Stimulated activated CD8-positive, alpha-beta memory T cell treated with anti-CD3 and anti-CD28 coated beads, Interleukin-7, amount 100 ng/mL, for 4 hours (primary cell): ENCODE measurements at places on chromosomes 11 and 22.

GRCh38 chr22:42680648-42681047 is 31.5 kb upstream of the CYB5R3 start:
- DNase-seq = no peak

GRCh38 chr11:20599221-20600019 is at the start of gene SLC6A5:
TSS of gene SLC6A5 (plus strand) at chr11:20599608. CDS start at chr11:20599673, 65 bp downstream.
- DNase-seq = no peak

DNA sequence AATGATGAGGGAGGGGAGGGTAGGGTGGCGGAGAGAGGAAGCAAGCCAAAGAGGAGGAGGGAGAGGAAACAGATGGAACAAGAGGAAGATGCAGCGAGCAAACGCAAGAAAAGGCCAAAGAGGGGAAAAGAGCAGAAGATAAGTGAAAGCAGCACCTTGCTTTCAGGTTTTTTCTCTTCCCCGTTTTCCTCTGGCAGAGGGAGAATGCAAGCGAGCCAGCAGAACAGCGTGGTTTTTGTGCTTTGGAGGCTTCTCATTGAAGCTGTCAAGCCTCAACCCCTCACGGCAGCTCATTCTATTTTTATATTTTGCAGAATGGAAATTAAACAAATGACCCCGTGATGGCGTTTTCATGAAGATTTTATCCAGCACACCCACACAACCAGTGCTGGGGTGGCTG is 67.1 kb upstream of the GRAMD1B start:
- no peak for DNase-seq

DNA sequence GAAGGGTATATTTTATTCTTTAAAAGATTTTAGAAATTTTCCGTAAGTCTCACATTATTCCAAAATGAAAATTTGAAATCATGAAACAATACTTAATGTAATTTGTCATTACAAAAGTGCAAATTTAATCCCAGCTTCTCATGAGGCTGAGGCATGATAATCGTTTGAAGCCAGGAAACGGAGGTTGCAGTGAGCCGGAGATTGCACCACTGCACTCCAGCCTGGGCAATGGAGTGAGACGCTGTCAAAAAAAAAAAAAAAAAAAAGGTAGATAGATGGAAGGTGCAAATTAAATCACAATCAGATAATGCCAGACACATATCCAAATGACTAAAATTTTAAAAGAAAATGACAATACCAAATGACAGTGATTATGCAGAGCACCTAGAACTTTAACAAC is 644.2 kb downstream of the FAM181B start:
- DNase-seq = no peak

DNA sequence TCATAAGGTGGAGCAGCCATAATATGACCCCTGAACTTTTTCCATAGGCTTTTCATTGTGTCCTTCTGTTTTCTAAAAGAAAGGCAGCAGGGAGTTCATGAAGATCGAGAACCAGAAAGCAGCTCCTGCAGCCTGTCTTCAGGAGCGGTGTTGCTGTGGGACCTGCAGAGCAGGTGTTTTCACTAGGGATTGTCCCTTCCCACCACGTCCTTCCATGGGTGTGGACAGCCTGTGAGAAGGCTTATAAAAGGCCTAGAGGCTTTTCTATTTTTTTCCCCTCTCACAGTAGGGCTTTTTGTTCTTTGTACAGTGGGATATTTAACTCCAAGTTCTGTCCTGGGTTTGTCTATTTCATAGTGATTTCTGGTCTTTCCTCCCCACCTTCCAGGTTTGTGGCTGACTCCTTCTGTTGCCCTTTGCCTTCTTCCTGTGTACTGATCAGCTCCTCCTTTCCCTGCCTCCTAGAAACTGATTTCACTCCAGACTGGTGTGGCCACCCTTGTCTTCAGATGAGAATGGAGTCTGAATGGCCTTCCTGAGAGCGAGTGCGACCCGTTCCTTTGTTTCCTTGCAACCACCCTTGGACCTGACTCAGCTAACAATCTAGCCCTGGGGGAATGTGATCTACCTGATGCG is 10.1 kb downstream of the MRPL16 start:
- DNase-seq = no peak

DNA sequence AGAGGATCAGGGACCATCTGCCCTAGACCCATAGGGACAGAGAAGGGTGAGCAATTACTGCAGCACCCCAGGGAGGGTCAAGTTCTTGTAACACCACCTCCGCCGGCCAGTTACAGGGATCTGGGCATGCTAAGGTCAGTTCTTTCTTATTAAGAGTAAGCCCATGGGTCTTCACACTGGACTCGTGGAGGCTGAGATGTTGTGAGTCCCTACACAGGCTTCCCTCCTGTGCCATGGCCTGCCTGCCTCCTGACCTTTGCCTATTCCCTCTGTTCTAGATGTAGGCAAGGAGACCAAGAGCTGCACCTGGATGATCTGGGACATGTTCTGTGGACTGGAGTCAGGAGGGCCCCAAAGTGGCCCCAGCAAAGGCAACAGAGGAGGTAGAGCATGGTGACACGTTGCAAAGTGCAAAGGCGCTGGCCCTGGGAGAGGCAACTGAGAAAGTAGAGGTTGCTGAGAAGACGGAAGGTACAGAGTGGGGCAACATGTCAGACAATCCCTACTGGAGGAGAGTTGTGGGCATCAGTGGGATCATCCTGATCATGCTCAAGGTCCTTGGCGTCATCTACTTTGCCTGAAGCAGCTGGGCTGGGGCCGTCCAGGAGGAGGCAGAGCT is 16.3 kb upstream of the GNAZ start:
- no peak for DNase-seq

DNA sequence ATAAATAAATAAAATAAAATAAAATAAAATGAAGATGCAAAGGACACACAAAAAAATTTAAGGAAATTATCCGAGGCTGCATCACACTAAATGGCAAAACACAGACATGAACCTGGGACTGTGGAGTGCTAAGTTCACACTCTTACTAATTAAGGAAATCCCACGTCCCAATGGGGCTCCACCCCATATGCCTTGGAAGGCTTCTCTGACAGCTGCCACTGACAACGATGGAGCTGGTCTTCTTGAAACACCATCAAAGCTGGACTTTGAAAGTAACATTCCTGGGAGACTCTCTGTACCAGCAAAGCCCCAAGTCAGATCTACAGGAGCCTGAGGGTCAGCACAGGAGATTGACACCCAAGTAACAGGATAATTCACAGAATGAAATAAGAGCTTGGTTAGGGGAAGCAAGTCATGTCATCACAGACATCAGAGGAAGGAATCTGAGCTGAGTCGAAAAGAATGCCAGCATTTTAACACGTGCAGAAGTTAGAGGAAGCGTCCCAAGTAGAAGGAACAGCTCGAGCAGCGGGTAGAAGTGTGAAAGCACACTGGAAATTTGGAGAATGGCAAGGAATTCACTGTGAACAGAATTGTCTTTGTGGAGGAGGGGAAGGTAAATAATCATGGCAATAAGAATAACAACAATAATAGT is 13.8 kb downstream of the TPST2 start:
- DNase-seq = no peak

DNA sequence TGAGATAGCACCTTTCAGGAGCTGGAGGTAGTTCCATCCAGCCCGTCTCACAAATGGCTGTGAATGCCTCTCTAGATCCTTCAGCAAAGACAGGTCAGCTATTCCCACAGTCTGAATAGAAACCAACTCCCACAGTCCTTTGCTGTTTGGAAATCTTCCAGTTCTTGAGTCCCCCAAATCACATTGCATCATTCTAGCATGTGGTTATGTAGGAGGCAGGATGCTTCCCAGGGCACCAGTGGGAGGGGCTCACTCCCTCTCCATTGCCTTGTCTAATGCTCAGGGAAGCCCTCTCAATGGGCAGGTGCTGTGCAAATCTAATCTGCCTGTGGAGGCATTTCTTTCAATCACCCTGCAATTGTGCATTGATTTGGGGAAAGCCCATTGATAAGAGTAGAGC is 14.6 kb downstream of the NAV2 start:
- DNase-seq = no peak

DNA sequence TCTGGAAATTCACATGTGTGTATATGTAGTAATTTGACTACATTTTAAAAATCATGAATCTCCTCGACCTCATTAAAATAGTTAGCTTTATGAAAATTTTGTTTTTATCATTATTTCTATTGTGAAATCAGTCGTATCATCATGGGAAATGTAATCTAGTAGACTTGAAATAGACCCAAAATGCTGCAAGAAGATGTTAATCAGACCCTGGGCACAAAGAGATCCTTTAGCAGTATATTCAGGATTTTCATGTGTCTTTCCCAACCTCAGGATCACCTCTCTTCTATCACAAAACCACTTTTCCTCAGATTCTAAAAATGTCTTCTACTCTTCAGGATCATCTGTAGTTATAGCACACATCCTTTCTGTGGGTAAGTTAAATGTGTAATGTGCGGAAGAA is 74.9 kb upstream of the ADSL start:
- DNase-seq = no peak

- no peak for DNase-seq
Observed at GRCh38 chr22:50600967-50601668, 525 bp downstream of the MAPK8IP2 start.

DNA sequence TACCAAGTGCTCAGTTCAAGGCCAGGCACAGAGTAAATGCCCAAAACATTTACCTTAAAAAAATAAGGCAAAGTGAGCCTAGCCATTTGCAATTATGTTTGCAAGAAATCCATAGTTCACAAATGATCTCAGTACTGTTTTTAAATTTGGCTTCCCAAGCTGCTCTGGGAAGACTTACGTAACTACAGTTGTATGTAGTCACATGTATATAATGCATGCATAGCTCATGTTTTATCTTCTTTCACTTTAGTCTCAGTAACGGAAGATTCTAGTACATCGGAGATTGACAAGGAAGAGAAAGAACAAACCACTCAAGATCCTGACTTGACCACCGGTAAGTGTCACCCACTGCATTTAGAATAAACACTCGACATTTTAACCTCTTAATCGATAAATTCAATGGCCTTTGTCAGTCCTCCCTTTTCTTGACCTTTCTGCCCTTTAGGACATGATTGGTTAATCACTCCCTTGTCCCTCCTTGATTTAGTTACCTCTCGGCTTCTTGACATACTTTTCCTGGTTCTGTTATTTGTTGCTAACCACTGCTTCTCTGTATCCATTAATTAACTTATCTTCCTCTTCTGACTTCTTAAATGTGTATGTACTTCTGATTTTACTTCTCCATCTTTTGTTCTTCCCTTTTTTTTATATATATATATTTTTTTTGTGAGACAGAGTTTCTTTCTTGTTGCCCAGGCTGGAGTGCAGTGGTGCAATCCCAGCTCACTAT is 18.0 kb upstream of the JHY start:
- DNase-seq = no peak

GRCh38 chr11:1908618-1909017 is 10.9 kb upstream of the TNNT3 start:
- no peak for DNase-seq

- no peak for DNase-seq
Observed at GRCh38 chr11:7575841-7576725, 62.3 kb downstream of the PPFIBP2 start.

DNA sequence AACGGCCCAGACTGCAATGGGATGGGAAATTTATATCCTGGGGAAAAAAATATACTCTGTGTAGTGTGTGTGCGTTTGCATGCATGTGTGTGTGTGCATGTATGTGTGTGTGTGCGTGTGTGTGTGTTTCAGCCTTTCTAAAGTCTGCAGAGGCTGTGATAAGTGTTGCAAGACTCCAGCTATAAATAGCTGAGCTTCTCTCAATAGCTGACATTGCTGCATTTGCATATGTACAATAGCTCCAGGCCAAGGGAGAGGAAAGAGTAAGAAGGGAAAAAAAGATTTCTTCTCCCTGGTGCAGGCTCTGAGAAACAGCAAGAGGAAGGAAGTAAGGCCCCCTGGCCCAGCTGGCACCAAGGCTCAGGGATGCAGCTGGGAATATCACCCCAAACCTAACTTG is 483.0 kb downstream of the MN1 start:
- DNase-seq = no peak

DNA sequence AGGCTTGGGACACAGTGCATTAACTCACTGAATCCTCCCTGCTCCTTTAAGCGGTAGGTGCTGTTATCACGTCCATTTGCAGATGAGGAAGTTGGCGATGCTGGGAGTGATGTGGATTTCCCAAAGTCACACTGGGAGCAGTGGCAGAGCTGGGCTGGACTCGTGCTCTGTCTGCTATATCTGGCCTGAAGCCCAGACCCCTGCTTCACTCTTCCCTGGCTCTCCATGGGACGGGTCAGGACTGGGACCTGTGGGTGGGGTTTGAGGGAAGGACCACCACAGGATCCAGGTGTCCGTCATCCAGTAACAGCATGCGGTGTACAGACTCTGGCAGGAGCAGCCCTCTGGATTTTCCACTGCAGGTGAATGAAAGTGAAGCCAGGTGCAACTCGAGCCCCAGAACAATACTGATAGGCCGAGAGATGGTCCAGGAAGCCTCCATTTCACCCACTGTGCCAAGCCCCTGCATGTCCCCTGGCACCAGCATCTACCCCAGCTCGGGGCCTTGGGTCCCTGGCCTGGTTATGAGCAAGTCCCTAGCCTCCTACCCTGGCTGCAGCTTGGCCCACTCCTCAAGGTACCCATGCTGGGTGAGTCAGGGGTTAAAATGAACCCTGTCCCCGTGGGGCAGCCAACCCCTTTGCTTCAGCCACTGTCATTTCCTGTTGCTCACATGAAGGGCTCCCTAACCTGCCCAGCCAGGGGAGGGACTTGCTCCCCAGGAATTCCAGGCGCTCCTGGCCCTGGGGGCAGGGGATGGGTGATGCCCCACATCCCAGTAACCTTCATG is 4.2 kb downstream of the USP2 start:
- DNase-seq = no peak

DNA sequence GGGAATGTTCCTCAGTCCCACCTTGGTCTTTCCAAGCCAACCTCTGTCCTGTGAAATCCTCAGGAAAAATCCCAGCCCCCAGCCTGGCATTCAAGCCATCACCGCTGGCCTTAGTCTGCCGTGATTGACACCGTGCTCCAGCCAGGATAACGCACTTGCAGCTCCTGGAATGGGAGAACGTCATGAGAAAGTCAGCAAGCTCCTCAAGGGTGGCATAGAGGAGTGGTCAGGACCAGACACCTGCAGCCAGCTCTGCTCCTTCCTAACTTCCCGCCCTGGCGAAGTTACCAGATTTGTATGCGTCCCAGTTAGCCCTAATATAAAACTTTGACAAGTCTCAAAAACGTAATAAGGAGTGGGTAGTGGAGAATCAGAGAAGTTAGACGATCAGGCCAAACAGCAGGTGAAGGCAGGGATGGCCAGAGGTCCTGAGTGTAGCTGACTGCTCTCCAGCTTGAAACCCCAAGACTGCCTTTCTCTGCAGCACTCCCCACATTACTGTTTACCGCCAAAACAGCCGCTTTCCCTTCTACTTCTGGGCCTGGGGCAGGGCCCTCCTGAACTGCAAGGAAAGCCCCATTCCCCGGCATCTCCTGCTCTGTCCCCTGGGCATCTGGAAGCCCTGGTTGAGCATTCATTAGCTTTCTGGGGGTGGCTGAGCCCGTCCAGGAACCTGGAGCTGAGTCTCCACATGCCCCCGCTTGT is 1.3 kb upstream of the DKK3 start:
- DNase-seq = no peak

DNA sequence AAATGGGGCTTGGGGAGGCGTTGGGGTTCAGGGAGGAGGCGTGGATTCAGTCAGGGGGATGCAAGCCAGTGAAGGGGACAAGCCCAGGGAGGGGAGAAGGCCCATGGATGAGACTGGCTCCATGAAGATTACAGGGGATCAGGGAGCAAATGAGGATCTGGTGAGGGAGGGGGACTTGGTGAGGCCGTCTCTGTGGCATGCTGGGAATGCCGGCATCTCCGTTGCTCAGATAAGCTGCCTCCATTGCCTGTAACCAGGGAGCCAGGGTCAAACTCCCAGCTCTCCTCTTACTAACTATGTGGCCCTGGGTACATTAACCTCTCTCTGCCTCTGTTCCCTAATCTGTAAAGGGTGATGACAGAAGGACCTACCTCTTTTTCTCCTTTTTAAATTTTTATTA is 38.7 kb downstream of the TPBGL start:
- DNase-seq = no peak
